AG09309 (cell line): ENCODE measurements at places on chromosomes 1 and 21.

DNA sequence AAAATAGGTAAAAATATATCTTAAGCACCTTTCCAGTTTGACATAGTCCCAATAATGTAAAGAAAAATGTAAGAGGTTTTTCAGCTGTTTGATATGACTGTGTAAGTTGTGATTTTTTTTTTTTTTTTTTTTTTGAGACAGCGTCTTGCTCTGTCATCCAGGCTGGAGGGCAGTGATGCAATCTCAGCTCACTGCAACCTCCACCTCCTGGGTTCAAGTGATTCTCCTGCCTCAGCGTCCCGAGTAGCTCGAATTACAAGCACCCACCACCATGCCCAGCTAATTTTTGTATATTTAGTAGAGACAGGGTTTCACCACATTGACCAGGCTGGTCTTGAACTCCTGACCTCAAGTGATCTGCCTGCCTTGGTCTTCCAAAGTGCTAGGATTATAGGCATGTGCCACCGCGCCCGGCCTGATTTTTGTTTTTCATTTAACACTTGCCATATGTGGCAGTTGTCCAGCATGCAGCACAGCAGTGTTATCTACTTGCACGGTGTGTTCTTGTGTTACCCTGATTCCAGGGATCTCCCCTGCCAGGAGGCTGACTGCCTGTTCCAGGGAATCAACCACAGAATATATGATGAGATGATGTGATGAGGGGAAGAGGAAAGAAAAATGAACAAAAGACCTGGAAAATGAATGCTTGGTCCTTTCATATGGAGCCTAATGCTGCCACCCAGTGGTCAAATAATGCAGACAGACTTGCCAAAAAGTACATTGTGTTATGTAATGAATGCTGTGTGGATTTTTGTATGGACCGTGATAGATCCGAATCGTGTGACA lies 79.0 kb downstream of the RAVER2 start:
- peak; percentile 46 for DNase-seq

- DNase-seq = no peak
Observed at GRCh38 chr1:147605591-147605990, 64.3 kb downstream of the BCL9 start.

GRCh38 chr1:156259805-156260204 lies 11.9 kb upstream of the PAQR6 start:
- DNase-seq = no peak

DNA sequence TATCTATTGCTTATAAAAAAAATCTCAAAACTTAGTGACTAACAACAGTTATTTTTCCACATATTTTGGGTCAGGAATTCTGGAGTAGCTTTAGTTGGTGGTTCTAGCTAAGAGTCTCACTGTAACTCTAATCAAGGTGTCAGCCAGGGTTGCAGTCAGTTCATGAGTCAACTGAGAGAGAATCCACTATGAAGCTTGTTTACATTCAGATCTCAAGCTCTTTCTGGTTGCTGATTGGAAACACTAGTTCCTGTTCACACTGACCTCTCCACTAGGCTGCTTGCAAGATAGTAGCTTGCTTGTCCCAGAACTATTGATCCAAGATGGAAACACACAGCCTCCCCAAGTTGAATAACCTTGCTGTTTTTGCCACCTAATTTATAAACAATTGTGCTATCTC lies 1192.1 kb upstream of the B3GALT2 start:
- DNase-seq = no peak

DNA sequence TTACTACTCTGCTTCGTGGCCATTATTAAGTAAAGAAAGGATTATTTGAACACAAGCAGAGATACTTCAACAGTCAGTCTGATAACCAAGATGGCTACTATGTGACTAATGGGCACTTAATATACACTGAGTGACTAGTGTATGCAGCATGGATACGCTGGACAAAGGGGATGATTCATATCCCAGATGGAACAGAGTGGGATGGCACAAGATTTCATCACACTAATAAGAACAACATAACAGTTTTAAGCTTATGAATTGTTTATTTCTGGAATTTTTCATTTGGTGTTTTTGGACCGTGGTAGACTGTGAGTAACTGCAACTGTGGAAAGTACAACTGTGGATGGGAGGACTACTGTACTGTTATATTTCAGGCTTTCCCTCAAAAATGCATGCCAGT lies 9.4 kb downstream of the ZCCHC17 start:
- DNase-seq = peak; percentile 86

DNA sequence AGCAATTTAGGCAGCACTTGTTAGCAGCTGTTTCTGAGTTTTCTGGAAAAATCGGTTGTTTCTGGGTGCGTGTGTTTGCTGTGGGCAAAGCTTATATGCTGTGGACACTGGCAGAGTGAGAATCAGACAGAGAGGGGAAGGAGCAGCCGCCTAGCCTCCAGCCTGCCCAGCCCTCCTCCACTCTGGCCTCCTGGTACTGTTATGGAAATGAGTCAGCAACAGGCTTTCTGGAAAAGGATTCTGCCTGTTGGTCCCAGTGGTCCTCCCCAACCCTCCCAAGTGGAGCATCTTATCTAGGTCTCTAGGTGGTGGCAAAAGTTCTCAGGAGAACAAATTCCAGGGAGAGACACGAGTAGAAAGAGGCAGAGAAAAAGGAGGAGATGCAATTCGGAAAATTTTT lies 42.2 kb upstream of the GOLT1A start:
- DNase-seq = no peak

DNA sequence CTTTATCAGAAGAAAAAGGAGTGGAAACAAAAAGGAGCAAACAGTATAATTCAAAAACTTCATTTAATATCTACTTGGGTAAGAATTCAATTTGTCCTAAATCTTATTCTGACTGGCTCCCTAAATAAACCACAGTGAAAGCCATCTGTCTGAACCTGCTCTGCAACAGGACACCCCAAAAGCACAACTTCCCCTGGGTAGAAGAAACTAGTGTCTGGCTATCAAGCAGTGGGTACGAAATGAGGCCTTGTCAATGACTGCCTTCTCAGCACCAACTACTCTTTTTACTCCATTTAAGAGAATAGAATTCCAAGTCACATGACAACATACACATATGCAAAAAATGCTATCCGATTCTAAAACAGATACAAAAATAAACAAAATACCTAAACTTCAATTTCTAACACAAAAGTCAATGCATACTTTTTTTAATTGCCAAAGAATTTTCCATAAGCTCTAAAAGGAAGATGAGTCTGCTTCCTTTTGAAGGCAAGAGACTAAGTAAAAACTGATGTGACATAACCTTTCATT lies 206.8 kb downstream of the SLC45A1 start:
- DNase-seq = no peak

GRCh38 chr1:159580340-159580739 lies 7.3 kb upstream of the APCS start:
- DNase-seq = no peak

GRCh38 chr1:98903261-98903660 lies 101.4 kb downstream of the PLPPR5 start:
- peak; percentile 38 for DNase-seq

DNA sequence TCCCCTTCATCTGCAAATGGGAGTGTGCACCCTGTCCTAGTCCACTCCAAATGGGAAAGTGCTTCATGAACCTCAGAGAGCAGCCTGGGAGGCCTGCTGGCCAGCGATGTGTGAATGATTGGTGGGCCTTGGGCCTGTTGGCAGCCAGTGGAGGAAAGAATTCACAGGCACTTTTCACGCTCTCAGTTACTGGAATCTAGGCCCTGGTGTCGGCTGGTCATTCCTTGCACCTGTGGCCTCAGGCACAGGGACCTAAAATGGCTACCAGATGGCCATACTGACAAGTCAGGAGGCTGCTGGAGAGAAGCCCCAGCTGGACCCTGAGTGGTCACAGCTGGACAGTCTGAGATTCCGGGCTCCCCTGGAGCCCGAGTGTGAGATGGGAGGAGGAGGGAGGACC lies 18.4 kb upstream of the EDN2 start:
- DNase-seq = no peak

GRCh38 chr1:176720838-176721237 lies 257.9 kb downstream of the PAPPA2 start:
- no peak for DNase-seq

- DNase-seq = no peak
Observed at GRCh38 chr21:42455754-42456440, 40.1 kb downstream of the RSPH1 start.

GRCh38 chr1:154335025-154335714 lies 9.8 kb downstream of the ATP8B2 start:
- DNase-seq = no peak

DNA sequence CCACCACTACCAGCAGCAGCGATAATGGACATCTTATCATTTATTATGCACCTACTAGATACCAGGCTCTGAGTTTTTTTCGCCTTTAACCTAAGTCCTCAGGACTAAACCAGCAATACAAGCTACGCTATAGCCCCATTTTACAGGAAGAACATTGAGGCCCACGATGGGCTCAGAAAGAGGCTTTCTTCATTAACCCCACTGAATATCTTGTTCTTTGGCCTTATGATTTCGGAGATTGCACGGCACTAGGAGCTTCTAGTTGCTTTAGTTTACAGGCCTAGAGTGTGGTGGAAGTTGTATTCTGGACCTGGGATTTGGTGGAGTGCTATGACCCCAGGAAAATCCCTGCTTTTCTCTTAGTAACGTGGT lies 1.5 kb downstream of the SESN2 start:
- no peak for DNase-seq

- DNase-seq = no peak
Observed at GRCh38 chr21:34034369-34035014, 38.9 kb upstream of the MRPS6 start.

DNA sequence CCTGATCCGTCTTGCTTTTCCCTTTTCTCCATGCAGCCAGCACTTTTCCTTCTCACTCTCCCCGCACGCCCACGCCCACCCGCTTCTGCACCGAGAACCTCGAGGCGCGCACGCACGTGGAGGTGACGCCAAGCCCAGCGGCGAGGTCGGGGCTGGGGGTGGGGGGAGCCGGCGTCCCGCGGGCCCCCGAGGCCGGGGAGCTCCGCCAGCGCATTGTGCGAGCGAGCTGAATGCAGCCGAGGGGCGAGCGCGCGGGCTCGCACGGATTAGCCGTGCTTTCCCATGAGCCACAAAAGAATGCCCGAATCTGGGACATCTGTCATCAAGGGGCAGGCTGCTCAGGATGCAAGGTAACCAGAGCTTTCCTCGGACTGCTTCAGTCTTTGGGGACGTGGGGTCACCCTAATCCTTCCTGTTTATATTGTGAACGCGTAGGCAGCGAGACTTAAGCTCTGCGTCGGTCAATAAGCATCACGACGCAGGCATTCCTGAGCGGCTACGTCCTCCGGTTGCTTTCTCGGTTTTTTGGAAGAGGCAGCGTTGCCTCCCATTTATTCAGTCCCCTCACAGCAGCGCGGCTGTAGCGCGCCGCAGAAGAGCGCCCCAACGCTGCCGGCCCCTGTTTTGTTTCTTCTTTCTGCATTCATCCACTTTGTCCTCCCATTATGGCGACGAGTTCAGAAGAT lies 67.3 kb upstream of the AKT3 start:
- peak; percentile 24 for DNase-seq

- DNase-seq = no peak
Observed at GRCh38 chr21:35681946-35682345, 378.4 kb downstream of the SETD4 start.

- DNase-seq = no peak
Observed at GRCh38 chr1:11707621-11708276, 16.2 kb downstream of the DRAXIN start.

DNA sequence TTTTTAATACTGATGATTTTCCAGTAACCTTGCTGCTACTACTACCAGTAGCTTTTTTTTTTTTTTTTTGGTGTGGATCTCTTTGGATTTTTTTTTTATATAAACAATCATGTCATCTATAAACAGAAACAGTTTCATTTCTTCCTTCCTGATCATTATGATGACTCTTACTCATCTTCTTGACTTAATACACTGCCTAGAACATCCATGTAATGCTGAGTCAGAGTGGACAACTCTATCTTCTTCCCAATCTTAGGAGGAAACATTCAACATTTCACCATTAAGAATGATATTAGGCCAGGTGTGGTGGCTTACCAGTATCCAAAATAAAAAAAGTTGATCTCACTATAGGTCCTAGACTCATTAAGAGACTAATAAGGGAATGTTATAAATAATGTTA lies 69.1 kb downstream of the RUSC1 start:
- DNase-seq = no peak

DNA sequence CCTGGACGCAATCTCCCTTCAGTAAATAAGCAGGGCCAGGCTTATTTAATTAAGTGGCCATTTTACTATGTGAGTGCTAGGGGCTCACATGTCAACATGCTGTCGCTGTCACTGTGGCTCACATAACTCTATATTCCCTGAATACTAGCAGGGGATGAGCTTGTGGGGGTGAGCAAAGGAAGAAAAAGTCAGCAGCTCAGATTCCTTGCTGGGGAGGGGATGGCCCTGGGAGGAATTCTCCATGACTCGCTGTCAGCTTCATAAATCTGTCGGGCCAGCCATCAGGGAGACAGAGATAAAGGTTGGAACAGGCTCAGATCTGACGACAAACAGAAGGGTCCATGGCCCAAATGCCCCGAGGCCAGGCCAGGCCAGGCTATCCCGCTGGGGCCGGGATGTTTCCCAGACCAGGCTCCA lies 26.0 kb upstream of the PLEKHG5 start:
- no peak for DNase-seq

DNA sequence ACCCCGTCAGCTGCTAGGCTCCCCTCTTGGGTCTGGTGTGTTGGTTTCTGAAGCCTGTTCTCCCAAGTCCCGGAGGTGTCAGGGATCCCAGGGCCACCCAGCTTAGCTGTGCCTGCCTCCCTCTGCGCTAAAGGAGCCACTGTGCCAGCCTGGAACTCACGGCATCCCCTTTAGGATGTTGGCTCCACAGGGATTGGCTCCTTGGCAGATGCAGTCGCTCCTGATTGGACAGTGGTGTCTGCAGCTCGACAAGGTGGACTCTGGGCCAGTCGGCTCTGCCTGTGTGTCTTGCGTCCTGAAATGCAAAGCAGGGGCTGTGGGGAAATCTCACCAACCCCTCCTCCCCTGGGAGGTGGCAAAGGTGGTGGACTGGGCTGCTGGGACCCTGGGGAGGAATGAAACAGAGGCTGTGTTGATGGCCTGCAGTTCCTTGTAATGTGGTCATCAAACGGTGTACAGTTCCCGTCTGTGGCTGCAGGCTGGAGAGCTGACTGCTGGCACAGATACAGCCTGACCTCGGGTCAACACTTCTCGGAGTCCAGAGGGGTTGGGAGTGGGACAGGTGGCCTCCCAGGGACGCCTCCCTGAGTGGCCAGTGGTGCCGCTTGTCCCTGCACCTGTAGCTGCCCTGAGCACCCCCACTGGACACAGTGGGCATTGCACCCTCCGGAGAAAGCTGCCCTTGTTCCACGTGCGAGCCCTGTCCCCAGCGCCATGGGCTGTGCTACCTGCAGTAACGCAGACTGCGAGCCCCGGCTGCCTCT lies 11.5 kb upstream of the KCNAB2 start:
- no peak for DNase-seq

DNA sequence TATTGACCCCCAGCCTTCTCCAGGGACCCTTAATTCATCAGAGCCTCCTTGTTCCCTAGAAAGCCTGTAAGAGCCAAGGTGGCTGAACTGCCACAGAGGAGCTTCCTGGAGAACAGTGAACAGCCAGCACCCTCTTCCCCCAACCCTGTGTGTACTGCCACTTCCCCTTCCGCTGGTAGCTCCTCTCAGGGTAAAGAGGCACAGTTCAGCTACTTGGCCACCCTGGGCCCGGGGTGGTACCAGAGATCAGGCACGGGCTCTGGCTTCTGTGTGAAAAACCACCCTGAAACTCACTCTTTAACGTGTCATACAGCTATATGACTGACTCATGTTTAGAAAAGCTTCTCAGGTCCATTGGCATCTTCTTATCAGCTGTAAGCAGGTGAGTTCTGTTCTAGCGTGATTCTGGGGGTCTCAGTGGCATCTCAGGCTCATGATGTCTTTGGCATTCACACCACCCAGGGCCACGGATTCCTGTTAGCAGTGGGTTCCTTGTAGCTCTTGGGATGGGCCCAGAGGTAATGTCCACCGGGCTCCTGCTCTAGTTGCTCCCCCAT lies 22.4 kb downstream of the ARMH1 start:
- no peak for DNase-seq
